ENCODE measurements at places on chromosomes 5 and 9.

- DNase-seq: no peak
Measured at GRCh38 chr5:88776692-88777091, 106.3 kb downstream of the MEF2C start.

- DNase-seq: no peak
Measured at GRCh38 chr9:18768951-18769622, 263.9 kb downstream of the SAXO1 start.

GRCh38 chr5:60060389-60060788, 166.9 kb upstream of the PDE4D start:
- DNase-seq: no peak

- no peak for DNase-seq
Measured at GRCh38 chr9:130870491-130871381, 25.9 kb downstream of the QRFP start.

DNA sequence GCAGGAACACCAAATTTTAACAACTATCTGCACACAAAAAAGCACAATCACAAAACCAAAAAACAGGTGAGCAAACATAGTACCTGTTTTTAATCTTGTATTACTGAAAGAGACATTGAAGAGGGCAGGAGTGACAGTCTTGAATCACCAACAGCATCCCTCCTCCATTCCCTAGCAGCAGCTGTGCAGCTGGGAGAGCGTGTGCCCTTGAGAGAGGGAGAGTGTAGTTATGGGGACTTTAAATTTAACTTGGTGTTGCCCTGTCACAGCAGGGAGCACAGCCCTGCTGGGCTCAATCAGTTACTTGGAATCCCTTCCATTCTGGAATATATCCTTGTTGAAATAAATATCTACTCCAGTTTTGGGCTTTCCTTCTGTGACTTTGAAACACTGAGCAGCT, 1938.7 kb upstream of the NUDT12 start:
- DNase-seq: no peak

GRCh38 chr9:134736791-134737497, 95.3 kb downstream of the COL5A1 start:
- no peak for DNase-seq

GRCh38 chr9:94717761-94718160, 8.7 kb upstream of the AOPEP start:
- no peak for DNase-seq

- no peak for DNase-seq
Measured at GRCh38 chr5:39604491-39604890, 179.7 kb upstream of the DAB2 start.

- DNase-seq: no peak
Measured at GRCh38 chr5:61651195-61651594, 319.1 kb downstream of the ZSWIM6 start.

GRCh38 chr5:62197697-62198096, 108.3 kb upstream of the KIF2A start:
- DNase-seq: no peak

Data from SK-N-MC (cell line).